Adrenal gland (tissue), 19 donors: ENCODE measurements at places on chromosomes 7 and 10.

DNA sequence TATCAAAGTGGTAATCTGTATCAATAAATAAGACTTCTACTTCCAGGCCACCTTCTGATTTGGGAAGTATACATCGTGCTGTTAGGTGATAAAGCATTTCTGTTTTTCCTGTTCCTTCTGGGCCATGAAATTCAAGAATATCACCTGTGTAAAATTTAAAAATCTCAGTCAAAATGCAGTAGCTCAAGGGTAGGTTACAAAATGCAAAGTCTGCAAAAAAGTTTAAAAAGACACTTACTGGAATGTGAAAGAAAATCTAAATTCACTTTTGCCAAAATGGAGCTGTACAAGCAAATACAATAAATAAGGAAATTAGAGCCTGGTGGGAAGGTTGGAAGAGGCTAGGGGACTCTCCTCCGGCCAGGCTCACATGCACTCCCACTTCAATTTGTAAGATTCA, 26.7 kb downstream of the XRCC2 start:
- DNase-seq, result no peak

- no peak for DNase-seq
Observed at GRCh38 chr7:106257752-106258151, 27.0 kb downstream of the NAMPT start.

- DNase-seq, result no peak
Observed at GRCh38 chr7:28986765-28987110, 28.6 kb upstream of the TRIL start.

DNA sequence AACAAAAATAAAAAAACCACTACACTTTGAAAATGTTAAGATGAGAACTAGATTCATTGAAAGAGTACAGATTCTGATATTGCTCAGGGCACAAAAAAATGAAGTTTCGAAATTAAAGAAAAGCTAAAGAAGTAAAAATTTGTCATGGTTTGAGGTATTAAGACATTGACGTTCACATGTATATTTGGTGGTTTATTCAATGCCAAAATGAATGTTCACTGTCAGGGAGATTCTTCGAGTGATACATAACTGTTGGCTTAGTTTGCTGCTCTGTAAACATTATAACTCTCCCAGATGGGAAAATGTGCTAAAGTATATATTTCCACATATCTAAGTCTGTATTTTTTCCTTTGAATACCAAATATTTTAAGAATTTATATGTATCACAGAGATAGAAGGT, 345.0 kb downstream of the SEMA3D start:
- DNase-seq, result no peak
